ENCODE measurements at places on chromosomes 11 and 22.

DNA sequence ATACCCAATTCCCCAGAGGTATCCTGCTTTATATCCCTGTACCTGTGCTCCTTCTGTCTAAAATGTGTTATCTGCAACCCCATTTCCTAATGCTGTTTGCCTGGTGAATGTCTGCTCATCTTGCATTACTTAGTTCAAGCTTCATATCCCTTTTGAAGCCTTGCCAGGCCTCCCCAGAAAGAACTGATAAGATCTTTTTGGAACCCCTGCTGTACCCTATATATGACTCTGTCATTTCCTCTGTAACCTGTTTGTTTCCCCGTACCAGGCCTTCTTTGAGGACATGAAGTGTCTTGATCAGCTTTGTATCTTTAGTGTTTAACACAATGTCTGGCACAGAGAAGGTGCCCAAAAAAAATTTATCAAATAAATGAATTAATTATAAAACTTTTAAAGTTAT, 77.6 kb downstream of the LIF start:
- DNase-seq: no peak

DNA sequence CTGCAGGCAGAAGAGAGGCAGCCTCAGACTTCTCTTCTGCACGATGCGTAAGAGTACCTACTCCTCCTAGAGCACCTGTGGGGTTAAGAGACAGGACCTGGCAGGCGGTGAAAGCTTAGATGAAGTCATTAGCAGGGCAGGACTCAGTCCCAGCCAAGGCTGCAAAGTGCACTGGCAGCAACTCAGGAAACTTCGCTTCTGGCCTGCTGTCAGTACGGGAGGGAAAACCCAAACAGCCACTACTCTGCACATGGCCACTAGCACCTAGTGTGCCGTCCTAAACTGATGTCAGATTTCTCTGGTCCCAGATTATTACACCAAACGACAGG, 8.8 kb upstream of the KLHL35 start:
- DNase-seq: no peak

DNA sequence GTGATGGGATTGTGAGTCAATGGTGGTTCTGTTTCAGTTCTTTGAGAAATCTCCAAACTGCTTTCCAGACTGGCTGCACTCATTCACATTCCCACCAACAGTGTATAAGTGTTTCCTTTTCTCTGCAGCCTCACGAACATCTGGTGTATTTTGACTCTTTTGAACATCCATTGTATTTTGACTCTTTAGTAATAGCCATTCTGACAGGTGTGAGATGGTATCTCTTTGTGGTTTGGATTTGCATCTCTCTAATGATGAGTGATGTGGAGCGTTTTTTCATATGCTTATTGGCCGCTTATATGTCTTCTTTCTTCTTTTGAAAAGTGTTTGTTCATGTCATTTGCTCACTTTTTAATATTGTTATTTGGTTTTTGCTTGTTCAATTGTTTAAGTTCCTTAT, 19.4 kb downstream of the NELL1 start:
- DNase-seq: no peak

- no peak for DNase-seq
Observed at GRCh38 chr11:43547889-43548381, 132.6 kb upstream of the HSD17B12 start.

DNA sequence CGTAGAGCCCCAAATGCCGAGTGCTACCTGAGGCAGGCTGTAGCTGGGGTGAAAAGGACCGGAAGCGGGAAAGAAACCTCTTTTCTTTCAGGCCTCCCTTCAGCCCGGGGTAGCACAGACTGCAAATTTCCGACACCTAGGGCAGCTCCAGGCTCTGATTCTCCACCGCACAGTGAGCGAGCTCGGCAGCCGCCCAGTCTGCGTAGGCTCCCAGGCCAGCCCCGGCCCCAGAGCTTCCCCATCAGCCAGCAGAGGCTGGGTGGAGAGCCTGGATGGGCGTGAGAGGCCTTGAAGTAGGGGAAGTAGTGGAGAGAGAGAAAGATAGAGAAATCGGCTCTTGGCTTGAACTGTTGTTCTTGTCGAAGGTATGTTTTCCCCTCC, 9.3 kb upstream of the PAX6 start:
- DNase-seq: no peak

GRCh38 chr22:50403701-50404101, 60.6 kb downstream of the PPP6R2 start:
- peak; percentile 21 for DNase-seq

- DNase-seq: no peak
Observed at GRCh38 chr11:45432100-45432499, 146.0 kb upstream of the SYT13 start.

DNA sequence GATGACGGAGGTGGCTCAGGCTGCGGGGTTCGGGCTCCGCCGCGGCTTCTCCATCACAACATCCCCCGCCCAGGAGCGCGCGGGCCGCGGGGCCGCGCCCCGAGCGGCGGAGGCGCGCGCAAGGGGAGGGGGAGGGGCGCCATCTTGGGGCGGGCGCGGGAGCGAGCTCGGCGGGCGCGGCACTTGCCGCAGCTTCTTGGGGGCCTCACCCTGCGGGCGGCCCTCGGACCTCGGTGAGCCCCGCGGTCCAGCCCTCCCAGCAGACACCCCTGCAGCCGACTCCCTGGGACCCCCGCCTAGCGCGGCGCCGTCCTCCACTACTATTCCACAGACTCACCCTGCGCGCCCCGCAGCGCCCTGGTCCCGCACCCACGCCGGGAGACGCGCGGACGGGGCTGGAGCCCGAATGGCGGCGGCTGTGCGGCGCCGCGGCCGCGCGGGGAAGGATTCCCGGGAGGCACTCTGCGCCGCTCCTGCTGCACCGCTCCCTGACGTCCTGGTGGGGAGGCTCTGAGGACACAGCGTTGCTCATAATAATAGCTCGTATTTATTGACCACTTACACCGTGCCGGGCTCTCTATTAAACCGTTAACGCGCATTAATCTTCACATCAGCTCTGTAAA, at the start of gene APBB1:
TSS of gene APBB1 (minus strand) at position 86 of the 623 bp plus-strand sequence. CDS start 7,747 bp downstream, outside the sequence.
- DNase-seq: peak; percentile 50

DNA sequence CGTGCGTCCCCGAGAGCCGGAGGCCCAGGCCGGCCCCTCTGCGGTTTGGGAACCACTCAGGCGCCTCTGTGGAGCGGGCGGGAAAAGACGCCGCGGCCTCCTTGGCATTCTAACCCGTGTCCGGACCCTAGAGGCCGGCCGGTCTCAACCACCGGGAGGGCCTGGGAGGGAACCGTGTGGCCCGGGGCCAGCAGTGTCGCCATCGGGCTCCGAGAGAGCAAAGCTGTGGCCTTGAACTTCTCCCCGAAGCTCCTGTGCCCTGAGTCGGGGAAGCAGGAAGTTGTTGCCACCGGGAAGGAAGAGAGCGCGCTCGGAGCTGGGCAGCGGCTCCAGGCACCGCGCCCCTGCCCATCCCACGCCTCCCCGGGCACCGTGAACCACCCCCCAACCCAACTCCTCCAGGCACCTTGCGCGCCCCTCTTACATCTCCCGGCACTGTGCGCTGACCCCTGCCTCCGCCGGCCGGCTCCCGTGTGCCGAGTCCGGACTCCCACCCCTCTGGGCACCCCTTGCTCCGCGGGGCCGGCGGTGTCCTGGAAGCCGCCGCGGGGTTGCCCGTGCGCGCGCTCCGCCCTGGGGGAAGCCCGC, 80.0 kb upstream of the PPARA start:
- peak; percentile 62 for DNase-seq

DNA sequence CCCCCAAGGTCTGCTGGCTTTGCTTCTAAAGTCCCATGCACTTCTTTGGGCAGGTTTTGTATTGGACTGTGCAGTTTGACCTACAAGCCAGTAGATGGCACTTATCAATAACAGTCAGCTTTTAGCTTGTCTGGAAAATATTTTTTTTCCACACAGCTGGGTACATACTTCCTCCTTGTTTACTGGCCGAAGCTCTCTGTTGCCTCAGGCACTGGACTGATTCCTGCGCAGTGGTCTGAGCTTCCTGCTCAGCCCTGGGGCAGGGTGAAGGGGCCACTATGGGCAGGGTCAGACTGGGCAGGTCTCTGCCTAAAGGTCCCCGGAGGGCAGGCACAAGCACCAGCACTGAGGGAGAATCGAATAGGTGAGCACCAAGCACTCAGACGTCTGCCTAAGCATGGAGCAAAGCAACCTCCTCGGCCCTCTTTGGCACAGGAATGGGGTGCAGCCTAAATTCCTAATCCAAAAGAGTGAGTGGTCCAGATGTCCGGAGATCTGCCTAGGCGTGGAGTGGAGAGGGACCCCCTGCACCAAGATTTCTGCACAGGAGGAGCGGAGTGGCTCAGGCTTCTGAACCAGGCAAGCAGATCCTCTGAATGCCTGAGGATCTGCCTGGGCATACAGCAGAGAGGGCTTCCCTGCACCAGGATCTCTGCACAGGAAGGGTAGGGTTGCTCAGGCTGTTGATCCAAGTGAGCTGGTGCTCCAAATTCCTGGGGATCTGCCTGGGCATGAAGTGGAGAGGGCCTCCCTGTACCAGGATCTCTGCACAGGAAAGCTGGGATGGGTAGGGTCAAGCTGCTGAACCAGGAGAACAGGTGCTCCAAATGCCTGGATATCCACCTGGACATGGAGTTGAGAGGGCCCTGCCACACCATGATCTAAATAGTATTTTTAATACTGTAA, 105.9 kb upstream of the C11orf58 start:
- DNase-seq: peak; percentile 29

DNA sequence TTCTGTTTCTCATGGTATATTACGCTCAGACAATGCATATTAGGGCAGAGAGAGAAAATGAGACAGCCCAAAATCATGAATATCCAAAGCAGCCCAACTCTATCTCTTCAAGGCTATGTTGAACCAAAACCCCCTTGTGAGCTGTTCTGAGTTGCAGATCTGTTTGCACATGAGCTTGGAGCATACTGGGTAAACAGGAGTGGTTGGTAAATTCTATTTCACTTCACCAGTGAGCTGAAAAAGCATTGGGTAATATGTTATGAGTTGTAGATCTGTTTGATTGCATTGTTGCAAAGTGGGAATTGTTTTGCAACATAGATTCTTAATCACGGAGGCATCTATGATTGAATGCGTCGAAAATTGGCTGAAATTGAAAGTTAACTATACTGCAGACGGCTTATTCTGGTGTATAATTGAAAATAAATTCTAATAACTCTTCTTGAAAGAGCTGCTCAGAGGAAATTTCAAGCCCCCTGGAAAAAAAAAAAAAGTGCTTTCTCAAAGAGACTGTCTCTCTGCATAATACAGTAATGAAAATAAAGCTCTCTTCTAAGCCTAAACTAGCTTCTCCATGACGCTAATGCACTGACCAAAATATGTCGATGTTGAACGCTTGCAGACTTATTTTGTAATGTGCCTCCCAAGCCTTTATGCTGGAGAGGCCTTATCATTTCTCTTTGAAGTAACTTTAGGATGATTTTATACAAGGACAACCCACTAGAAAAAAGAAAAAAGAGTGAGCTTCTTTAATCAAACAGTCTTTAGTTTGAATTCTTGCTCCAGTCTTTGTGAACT, 263.7 kb downstream of the NTM start:
- DNase-seq: no peak

DNA sequence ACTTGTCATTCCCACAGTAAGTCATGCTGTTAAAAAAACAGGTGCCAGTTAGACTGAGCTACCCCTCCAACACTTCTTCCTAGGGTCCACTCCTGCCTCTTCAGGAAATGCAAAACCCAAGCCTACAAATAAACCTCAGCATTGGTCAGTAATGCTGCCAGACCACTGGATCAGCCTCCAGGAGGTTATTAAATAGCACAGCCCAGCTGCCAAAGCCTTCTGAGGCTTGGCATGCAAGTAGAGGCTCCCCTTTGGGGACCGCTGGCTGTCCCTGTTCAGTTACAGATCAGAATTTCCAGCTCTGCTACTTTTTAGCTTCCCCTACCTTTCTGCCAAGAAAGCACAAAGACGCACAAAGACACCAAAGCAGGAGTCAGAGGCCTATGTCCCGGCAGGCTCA, 33.3 kb downstream of the ABTB2 start:
- DNase-seq: no peak

Data from fibroblast of pulmonary artery (primary cell).